ENCODE measurements at places on chromosomes 11 and 22. TPM values are rescaled to one million over a fixed set of nuclear protein-coding genes. Genes with fewer than 3 reads are reported as not detected.

OR4D5 gene
- not detected for total RNA-seq

DDX17 gene
- 99.2 TPM for total RNA-seq

SAA2 gene
- total RNA-seq: 0.31 TPM

PTDSS2 gene
- 45.6 TPM for total RNA-seq

SCUBE1 gene
- total RNA-seq: 0.18 TPM

All from A549 treated with dexamethasone at 1 μM for 4 hours (cell line).